ENCODE measurements at places on chromosomes 3 and 15.

- DNase-seq, result no peak
Measured at GRCh38 chr3:190064112-190064511, 56.6 kb downstream of the P3H2 start.

GRCh38 chr3:16026753-16027152 lies 147.7 kb upstream of the GALNT15 start:
- DNase-seq, result no peak

DNA sequence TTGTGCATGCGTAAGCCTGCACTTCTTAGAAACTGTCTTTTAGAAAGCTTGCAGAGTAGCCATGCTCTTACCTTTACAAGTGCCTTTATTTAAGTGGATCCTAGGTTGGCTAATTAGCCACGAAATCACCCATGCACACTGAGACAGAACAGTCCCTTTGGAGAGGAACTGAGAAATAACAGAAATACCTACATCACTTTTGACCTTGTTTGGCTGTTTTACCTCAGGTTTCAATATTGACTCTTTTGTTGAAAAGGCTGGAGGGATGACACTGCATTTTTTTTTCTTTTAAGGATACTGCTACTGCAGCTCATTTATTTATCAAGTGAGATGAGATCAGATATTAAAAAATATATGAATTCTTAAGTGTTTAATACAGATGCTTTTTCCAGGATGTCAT lies 155.6 kb upstream of the GOLIM4 start:
- no peak for DNase-seq

- DNase-seq, result no peak
Measured at GRCh38 chr3:12557473-12558100, 700 bp downstream of the MKRN2 start.

- no peak for DNase-seq
Measured at GRCh38 chr3:159989973-159990846, 1.6 kb downstream of the IL12A start.

DNA sequence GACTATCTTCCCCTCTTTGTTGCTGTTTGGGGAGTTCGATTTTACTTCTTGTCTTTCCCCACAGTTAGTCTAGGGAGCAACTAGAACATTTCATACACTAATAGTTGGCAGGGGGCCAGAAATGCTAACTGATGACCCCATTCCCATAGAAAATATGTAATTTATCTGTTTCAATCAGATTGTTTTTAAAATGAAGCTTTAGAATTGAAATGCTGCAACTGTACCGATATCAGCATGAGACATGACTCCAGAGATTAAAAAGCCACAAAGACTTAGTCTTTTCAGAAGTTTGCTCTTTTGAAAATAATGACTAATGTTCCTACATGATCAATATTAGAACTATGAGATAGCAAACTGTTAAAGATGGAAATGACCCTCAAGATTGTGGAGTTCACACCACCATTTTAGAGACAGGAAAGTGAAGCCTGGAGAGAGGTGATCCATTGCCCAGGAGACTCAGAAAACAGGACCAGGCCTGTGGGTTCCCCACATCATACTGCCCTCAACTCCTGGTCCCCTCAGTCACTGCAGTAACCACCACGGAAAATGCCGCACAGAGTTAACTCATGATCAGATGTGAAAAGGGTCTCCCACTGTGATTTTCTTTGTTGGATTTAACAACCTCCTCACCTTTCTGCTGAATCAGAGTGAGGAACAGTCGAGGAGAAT lies 130.3 kb downstream of the CHDH start:
- no peak for DNase-seq

DNA sequence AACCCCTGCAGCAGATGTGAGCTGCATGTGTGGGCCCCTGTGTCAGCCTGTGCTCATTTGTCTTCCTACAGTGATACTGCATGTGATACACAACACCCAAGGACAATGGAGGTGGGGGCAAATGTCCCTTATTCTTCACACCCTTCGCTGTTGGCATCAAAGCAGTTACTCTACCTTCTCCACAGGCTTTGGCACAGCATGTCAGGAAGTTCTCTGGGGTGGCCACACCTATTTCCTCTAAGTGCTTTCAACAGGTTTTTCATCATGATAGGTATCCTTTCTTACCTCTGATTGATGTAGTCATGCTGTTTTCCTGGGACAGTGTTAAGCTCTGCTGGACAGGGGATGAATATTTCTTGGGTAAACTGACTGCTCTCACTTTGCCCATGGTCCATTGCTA lies 29.5 kb downstream of the ZNF662 start:
- DNase-seq, result no peak

DNA sequence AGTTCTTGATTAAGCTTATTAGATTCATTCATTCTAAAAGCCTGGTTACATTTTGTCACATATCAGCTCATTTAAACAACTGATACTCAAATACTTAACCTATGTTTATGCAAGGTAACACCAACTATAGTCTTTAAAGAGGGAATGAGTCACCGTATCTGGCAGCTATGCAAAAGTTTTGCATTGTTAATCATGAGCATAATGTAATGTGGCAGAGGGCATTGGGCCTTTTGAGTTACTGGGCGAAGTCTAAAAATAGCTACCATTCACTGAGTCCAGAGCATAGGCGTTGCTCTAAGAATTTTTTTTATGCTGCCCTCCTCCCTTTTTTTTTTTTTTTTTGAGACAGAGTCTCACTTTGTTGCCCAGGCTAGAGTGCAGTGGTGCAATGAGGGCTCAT lies 277.7 kb upstream of the ZNF717 start:
- no peak for DNase-seq

DNA sequence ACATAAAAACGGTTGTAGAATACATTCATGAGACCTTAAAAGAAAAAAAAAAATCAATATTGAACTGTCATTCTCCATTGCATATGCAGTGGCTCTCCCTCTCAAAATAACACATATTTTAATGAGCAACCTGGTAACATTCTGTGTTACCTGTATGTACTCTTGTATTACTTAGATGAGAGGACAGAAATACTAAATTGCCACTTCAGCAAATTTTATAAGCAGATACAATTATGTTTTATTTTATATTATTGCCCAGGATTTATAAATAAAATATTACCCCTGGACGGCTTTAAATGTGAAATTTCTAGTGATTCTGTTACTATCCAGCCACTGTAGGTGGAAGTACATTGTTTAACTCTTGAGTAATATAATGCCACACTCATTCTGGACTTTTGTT lies 463.2 kb upstream of the ROBO1 start:
- DNase-seq, result no peak

DNA sequence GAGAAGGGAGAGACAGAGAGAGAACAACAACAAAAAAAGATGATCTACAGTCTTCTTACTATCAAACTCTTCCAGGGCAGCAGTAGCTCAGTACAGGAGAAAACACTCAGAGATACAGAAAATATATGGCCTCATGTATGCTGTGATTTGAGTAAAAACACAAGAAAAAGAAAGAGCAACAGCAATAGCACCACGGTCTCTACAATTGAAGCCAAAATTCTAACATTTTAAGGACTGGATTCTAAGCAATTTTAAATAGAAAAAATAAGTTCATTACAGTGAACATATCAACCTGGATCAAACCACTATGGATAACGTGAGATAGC lies 43.5 kb upstream of the ALCAM start:
- no peak for DNase-seq

- no peak for DNase-seq
Measured at GRCh38 chr3:152352554-152352953, 83.8 kb downstream of the MBNL1 start.

GRCh38 chr3:75727985-75728384 lies 57.4 kb downstream of the ZNF717 start:
- no peak for DNase-seq

- DNase-seq, result no peak
Measured at GRCh38 chr3:190339130-190339529, 16.9 kb upstream of the CLDN1 start.

DNA sequence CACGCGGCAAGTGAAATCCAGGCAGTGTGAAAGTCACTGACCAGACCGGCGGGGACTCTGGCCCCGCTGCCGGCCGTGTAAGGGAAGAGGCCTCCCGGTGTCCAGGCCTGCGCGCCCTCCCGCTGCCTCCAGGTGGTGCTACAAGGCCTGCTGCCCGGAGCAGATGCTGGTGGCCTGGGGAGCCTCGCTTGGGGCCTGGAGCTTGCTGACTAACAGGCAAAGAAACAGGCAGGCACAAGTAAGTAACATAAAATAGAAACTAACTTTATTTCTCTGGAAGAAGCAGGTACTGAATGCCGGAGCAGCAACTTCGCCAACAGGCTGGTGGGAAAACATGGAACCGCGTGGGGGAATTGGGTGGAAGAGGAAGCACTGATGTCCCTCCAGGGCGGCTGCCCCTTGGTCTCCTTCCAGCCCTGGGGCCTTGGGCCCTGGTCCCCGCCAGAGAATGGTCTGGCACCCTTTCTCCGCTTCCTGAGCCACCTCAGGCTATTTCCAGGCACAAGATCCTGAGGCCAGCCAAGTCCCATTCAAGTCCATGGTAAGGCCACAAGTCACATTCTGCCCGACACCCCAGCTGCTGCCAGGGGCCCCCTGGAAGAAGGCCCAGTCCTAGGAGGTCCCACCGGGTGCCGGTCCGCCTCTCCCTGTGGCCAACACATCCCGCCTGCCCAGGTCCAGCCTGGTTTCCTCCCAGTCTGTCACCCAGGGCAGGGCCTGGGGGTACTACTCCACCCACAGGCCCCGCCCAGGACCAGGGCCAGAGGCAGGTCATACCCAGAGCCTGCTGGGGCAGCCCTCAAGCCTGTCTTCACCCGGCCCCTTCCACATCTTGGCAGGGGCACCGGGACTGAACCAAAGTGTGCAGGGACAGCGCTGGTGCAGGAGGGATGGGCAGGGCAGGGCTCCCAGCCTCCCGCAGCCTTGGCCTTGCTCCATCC lies 45.0 kb downstream of the TNK2 start:
- DNase-seq, result peak; percentile 61

Measured in substantia nigra (tissue), 51 donors.